ENCODE measurements at places on chromosomes 16 and 17. TPM values are rescaled to one million over a fixed set of nuclear protein-coding genes. Genes with fewer than 3 reads are reported as not detected.

DNA sequence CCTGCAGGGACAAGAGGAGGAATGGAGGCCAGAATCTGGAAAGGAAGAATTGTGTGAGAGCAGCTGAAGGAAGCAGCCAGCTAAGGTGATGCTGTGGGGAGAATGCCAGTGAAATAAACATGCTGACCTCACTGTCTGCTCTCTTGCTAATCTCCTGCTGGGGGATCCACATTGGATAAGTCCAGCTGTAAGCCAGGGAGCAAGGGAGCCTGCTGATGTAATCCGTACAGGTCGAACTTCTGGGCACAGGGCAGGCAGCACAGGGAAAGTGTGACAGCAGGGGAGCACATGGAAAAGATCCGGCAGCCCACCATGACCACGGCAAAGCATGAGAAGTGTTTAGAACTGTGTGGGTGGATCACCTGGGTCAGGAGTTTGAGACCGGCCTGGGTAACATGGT, 7.5 kb upstream of the XPO6 start:
- no peak for DNase-seq

DNA sequence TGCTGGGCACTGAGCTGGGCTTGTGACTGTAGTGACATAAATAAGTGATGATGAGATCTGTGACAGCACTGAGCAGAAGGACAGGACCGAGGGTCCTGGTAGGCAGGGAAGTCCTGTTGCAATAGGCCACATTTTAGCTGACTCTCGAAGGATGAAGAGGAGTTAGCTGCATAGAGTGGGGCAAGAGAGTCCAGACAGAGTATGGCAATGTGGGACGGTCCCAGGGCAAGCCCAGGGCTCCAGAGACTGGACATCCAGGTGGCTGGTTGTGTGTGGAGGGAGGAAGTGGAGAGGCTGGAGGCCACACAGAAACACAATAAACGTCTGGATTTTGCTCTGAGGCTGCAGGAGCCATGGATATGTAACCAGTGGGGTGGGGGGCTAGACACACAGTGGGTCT, 64.5 kb upstream of the ZNF423 start:
- DNase-seq = no peak

- DNase-seq = peak; percentile 98
Measured at GRCh38 chr17:60941028-60941427, 263.4 kb downstream of the BCAS3 start.

SLC4A1 gene
- total RNA-seq = not detected

- peak; percentile 75 for DNase-seq
Measured at GRCh38 chr16:75265911-75266701, 14.7 kb upstream of the BCAR1 start.
